ENCODE measurements at places on chromosomes 13 and 19. TPM values are rescaled to one million over a fixed set of nuclear protein-coding genes. Genes with fewer than 3 reads are reported as not detected.

DNA sequence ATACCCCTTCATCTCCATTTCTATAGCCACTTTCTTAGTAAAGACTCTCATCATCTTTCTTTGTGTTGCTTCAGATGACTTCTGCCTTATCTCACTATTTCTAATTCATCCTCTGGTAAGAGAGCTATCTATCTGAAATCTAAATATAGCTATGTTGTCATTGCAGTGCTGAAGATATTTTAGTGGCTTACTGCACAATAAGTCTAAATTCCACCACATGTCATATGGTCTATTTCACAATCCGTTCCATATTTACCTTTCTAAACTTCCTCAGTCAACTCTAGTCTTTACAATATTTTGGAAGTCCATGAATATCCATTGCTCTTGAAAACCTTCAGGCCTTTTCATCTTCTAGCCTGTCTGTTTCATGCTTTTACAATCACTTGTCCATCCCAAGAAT, 465.1 kb upstream of the SLC10A2 start:
- no peak overlapping the region for H3K4me3 ChIP-seq
- no peaks in the 10 kb centered on the region for H3K27me3 ChIP-seq
- no peaks in the 10 kb centered on the region for H3K4me1 ChIP-seq
- DNase-seq, result no peak
- no peaks in the 10 kb centered on the region for H3K36me3 ChIP-seq

- no peak overlapping the region for H3K27ac ChIP-seq
- no peaks in the 10 kb centered on the region for H3K4me1 ChIP-seq
- no peak overlapping the region for H3K4me3 ChIP-seq
Observed at GRCh38 chr19:3823350-3823713, 37.2 kb upstream of the MATK start.

GRCh38 chr13:88526186-88526852, 855.1 kb downstream of the SLITRK5 start:
- H3K4me3 ChIP-seq, result no peak overlapping the region
- no peak overlapping the region for H3K27ac ChIP-seq
- no peak for DNase-seq
- peaks cover 1% of the 10 kb centered on the region for H3K27me3 ChIP-seq
- peaks cover 2% of the 10 kb centered on the region for H3K36me3 ChIP-seq

DNA sequence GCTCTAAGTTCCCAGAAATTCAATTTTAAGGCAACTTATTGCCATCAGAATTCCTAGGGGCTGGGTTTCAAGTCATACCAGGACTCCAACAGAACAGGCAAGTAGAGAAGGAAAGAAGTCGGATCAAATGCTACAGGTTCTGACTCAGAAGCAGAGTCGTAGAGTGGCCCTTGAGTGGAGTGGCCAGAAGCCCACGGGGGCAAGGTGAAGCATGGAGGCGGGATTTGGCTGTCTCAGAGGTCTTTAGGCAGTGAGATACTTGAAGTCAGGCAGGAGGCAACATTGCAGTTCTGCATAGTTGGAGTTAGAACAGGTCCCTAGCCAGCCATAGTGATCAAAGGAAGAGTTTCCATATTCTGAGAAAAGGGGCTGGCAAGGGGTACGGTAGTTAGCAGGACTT, 111.6 kb downstream of the NHLRC3 start:
- H3K4me1 ChIP-seq, result peaks cover 4% of the 10 kb centered on the region
- H3K4me3 ChIP-seq, result no peak overlapping the region
- no peak for DNase-seq
- no peaks in the 10 kb centered on the region for H3K27me3 ChIP-seq
- no peaks in the 10 kb centered on the region for H3K36me3 ChIP-seq

GRCh38 chr19:48325265-48325910, at the start of gene EMP3:
TSS of gene EMP3 (plus strand) at chr19:48325552. CDS start at chr19:48326845, 1,293 bp downstream.
- no peaks in the 10 kb centered on the region for H3K27me3 ChIP-seq
- H3K4me3 ChIP-seq, result peak within 1 kb of the TSS; percentile 24
- H3K27ac ChIP-seq, result no peak within 1 kb of the TSS
- peak; percentile 78 for DNase-seq
- no peaks in the 10 kb centered on the region for H3K36me3 ChIP-seq

GRCh38 chr19:45958769-45959516, 14.7 kb downstream of the NOVA2 start:
- H3K36me3 ChIP-seq, result peaks cover 10% of the 10 kb centered on the region
- no peak overlapping the region for H3K4me3 ChIP-seq
- no peak overlapping the region for H3K27ac ChIP-seq

DNA sequence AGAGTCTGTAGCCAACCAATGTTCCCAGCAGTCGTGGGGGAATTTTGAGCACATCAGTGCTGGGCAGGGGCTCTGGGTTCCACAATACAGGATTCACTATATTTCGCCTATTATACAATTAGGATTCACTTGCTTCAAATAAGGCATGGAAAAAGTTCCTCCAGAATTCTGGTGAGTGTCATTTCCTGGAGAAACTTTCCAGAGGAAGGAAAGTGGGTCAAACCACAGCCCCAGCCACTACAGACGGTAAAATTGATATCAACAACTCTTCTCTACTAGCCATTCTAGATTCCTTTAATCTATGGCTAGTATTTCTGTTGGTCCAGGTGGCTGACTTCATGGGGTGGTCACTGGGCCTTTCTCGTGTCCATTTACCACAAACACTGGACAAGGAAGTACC, 10.5 kb downstream of the MYCBP2 start:
- H3K27ac ChIP-seq, result no peak overlapping the region
- DNase-seq, result no peak

DNA sequence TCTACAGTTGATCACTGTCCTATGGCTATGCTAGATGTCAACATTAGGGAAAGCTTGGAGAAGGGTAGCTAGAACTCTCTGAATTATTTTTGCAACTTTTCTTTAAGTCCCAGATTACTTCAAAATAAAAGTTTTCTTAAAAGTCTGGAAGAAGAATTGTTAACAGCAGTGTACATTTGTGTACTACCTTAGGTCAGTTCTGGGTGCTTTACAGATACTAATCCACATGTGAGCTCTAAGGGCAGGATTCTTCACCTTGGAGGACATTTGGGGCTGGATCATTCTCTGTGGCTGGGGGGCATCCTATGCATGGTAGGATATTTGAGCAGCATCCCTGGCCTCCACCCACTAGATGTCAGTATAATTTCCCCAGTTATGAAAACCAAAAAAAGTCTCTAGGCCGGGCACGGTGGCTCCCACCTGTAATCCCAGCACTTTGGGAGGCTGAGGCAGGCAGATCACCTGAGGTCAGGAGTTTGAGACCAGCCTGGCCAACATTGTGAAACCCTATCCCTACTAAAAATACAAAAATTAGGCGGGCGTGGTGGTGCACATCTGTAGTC, 2.8 kb downstream of the BRME1 start:
- H3K4me1 ChIP-seq, result peaks cover 2% of the 10 kb centered on the region
- DNase-seq, result peak; percentile 57
- H3K4me3 ChIP-seq, result no peak overlapping the region

DNA sequence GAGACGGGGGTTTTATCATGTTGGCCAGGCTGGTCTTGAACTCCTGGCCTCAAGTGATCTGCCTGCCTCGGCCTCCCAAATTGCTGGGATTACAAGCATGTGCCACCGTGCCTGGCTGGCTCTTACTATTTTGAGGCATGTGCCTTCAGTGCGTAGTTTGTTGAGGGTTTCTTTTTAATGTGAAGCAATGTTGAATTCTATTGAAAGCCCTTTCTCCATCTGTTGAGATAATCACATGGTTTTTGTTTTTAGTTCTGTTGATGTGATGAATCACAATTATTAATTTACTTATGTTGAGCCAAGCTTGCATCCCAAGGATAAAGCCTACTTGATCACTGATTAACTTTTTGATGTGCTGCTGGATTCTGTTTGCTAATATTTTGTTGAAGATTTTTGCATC, 290.9 kb downstream of the KCNRG start:
- H3K27ac ChIP-seq, result no peak overlapping the region
- H3K27me3 ChIP-seq, result no peaks in the 10 kb centered on the region
- no peak for DNase-seq
- H3K36me3 ChIP-seq, result no peaks in the 10 kb centered on the region
- no peaks in the 10 kb centered on the region for H3K4me1 ChIP-seq

- H3K27me3 ChIP-seq, result no peaks in the 10 kb centered on the region
- no peak overlapping the region for H3K4me3 ChIP-seq
- no peaks in the 10 kb centered on the region for H3K4me1 ChIP-seq
- no peak overlapping the region for H3K27ac ChIP-seq
- no peak for DNase-seq
- H3K36me3 ChIP-seq, result no peaks in the 10 kb centered on the region
Observed at GRCh38 chr13:39455521-39456175, 147.3 kb downstream of the LHFPL6 start.

DNA sequence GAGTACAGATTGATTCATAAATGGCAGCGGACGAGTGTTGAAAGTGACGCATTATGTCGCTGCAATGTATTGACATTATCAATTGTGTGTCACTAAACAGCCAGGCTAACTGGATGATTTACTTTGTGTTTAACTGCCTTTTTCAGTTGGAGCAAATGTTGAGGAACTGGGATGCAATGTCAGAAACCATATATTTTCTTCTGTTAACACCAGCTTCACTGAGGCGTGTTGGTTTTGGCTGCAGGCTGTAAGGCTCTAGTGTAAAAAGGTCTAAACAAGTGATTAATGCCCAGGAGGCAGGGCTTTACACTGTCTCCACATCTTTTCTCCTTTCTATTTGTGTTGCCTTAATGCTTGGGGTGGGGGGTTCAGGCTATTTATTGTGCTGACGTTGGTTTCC, 80.1 kb downstream of the GGACT start:
- H3K36me3 ChIP-seq, result no peaks in the 10 kb centered on the region
- H3K4me1 ChIP-seq, result peaks cover 35% of the 10 kb centered on the region
- DNase-seq, result no peak
- H3K4me3 ChIP-seq, result no peak overlapping the region

GRCh38 chr19:48509467-48510194, 2.0 kb downstream of the LMTK3 start:
- H3K4me1 ChIP-seq, result peaks cover 10% of the 10 kb centered on the region
- no peak overlapping the region for H3K27ac ChIP-seq
- H3K27me3 ChIP-seq, result peaks cover 11% of the 10 kb centered on the region
- peak overlapping the region; percentile 63 for H3K4me3 ChIP-seq
- no peaks in the 10 kb centered on the region for H3K36me3 ChIP-seq
- DNase-seq, result no peak

- DNase-seq, result no peak
- no peak overlapping the region for H3K4me3 ChIP-seq
- no peaks in the 10 kb centered on the region for H3K4me1 ChIP-seq
- H3K27ac ChIP-seq, result no peak overlapping the region
Observed at GRCh38 chr19:48484931-48485612, 15.9 kb downstream of the CYTH2 start.

GRCh38 chr13:107124129-107124718, 556.3 kb upstream of the ARGLU1 start:
- no peak overlapping the region for H3K4me3 ChIP-seq
- DNase-seq, result no peak
- no peaks in the 10 kb centered on the region for H3K27me3 ChIP-seq

DNA sequence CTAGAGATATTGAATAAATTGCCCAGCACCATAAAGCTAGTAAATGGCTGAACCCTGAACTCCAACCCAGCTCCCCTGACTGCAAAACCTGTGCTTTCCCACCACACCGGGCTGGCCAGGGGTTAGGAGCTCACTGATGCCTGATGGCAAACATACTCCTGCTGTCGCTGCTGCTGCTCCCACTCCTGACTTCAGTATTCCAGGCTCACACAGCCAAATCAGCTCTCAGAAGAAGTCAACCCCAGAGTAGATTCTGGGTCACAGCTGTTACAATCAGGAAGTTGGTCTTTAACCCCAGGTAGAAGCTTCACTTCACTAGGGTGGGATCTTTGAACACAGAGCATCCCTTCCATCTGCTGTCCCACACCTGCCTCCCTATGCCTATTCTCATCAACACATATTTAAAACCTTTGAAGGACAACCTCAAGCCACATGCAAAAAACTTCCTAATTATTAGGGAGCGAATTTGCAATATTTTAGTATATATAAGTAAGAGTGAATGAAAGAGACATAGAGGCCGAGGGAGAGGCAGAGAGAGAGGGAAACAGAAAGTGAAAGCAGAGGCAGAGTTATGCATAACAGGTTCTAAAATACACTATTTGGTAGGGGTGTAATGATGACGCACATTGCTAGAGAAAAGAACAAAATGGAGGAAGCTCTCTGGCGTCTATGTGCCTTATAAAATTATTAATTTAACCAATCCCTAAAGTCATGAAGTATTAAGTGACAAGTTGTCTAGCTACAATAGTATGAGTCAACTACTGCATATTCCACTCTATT, 99.4 kb upstream of the SERP2 start:
- no peaks in the 10 kb centered on the region for H3K27me3 ChIP-seq
- H3K4me1 ChIP-seq, result no peaks in the 10 kb centered on the region
- no peak for DNase-seq
- H3K27ac ChIP-seq, result no peak overlapping the region

DNA sequence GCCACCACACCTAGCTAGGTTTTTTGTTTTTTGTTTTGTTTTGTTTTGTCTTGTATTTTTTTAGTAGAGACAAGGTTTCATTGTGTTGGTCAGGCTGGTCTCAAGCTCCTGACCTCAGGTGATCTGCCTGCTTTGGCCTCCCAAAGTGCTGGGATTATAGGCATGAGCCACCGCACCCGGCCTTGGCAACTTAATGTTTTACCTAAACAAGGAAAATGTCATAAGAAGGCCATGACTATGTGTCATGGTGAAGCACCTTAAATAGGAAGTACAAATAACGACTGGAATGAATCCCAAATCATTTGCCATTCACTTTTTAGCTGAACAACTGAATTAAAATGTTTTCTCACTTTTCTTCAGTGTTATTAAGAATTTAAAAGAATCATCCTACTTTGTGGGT, 465.2 kb downstream of the KCTD12 start:
- H3K4me3 ChIP-seq, result no peak overlapping the region
- H3K4me1 ChIP-seq, result no peaks in the 10 kb centered on the region
- H3K27me3 ChIP-seq, result no peaks in the 10 kb centered on the region
- no peaks in the 10 kb centered on the region for H3K36me3 ChIP-seq

DNA sequence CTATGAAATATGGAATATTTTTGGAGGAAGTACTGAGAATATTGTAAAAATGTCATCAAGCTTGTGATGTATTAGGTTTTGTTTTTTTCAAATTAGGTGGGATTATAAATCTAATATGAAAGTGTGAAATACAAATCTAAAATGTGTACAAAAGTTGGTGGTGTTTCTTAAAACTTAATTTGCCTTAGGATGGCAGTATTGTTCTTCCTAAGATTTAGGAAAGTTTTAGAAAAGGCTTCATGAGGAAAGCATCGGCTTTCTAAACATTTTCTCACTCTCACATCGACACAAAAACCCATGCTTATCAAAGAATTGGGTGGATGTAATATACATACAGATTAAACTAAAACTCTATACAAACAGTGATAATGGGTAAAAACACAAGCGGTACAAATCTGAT, 972.0 kb upstream of the PCDH20 start:
- H3K36me3 ChIP-seq, result no peaks in the 10 kb centered on the region
- no peak overlapping the region for H3K4me3 ChIP-seq
- no peak for DNase-seq

Gene MCF2L
- 22.9 TPM for total RNA-seq

Gene NLRP5
- total RNA-seq, result not detected

Gene ZNF729
- total RNA-seq, result not detected

Gene ZNF557
- 7.4 TPM for total RNA-seq

Gene KLK4
- total RNA-seq, result not detected

Gene ZNF358
- 40.0 TPM for total RNA-seq

Gene RAD23A
- total RNA-seq, result 76.1 TPM

Gene SIGLEC10
- not detected for total RNA-seq
